Gastroesophageal sphincter (tissue), 4 donors: ENCODE measurements at places on chromosomes 5 and 9.
A peak's percentile ranks its signal among the peaks of the same experiment; 100 is the strongest.

DNA sequence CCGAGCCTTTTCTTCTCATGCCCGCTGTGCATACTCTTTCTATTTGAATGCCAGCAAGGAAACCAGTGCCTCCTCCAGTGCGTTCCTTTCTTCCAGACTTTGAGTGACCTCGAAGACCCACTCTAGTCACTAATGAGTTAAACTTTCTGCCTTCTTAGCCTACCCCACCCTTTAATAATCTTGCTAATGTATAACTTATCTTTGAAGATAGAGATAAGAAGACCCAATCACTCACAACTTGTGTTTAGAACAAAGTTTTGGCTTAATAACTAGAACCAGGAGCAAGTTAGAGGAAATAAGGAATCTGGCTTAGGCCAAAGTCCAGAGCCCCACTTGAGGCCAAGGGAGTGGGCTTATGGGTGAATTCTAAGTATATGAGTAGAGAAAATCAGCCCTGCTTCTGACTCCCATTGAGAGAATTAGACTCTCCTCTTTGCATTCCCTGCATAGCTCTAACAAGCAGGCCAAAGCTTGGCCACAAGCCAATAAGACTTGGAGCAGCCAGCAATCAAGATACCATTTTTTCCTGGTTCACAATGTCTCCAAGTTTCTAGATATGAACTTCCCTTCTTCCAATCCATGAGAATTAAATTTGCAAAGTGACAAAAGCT, 181.5 kb upstream of the PIK3R1 start:
- peak; percentile 29 for ATAC-seq

GRCh38 chr5:1885404-1885755, 2.7 kb upstream of the IRX4 start:
- no peak for ATAC-seq

DNA sequence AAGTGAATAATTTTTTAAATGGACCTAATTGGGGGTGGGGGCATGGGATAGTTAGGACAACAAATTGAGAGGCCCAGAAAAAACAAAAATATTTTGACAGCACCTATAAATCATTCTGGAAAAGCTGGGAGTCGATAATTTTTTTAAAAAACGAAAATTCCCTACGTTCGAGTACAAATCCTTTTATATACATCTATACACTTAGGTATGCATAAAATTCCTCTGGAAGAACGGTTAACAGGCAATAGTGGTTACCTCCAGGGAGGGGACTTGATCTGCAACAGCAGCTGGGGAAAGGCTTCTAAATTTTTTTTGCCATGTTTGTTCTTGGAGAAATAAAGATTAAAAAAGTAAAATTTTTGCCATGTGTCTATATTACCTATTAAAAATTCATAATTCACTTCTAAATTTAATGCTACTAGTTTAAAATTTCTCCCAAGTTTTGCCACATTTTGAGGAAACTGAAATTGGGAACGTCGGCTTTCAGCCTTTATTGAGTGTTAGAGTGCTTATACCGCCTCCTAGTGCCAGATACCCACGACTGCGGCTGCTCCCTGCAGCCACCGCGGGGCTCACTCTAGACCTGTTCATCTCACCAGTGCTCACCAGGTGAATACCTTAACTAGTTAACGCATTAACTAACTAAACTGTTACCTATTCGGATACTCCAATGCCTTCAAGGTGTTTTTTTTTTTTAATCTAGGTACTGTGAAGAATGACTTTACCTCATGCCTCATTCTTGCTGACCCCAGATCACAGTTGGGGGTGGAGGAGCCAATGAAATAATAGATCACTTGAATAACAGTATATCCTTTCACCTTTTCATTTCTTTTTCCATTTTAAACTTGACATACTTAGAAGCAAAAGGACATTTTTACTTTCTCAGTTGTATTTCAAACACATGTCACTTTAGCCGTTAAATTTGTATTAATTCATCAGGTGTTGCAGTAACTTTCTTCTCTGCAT, 1.8 kb upstream of the BHMT start:
- ATAC-seq: no peak

- ATAC-seq: no peak
Observed at GRCh38 chr9:84974855-84975254, 305.3 kb downstream of the NTRK2 start.

DNA sequence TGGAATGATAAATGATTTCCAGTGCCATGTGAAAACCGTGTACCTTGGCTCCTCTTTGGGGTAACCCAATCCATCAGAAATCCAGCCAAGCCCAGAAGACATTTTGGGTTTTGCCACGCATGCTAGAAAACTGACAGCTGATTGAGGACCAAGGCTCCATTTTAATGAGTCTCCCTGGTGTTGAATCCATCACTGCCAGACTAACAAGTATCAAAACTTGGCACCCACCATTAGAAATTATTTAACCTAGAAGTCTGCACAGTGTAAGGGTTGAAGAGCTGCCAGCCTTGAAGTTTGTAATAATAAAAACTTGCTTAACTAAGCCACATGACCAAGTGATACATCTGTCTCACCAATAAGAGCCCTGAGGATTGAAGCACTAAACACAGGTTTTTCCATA, 369.9 kb downstream of the DNAH5 start:
- no peak for ATAC-seq

GRCh38 chr5:23466401-23466912, 41.0 kb upstream of the PRDM9 start:
- no peak for ATAC-seq

GRCh38 chr5:78718824-78719223, 70.3 kb upstream of the LHFPL2 start:
- ATAC-seq: no peak

- ATAC-seq: no peak
Observed at GRCh38 chr5:53039855-53040254, 50.7 kb downstream of the ITGA2 start.

- ATAC-seq: no peak
Observed at GRCh38 chr5:53095217-53095616, 14.3 kb downstream of the MOCS2 start.

- no peak for ATAC-seq
Observed at GRCh38 chr5:109674596-109674995, 15.1 kb upstream of the MAN2A1 start.

- ATAC-seq: no peak
Observed at GRCh38 chr9:133032171-133032570, 1.4 kb downstream of the GTF3C5 start.

- no peak for ATAC-seq
Observed at GRCh38 chr5:132310141-132310834, 16.1 kb downstream of the SLC22A4 start.

DNA sequence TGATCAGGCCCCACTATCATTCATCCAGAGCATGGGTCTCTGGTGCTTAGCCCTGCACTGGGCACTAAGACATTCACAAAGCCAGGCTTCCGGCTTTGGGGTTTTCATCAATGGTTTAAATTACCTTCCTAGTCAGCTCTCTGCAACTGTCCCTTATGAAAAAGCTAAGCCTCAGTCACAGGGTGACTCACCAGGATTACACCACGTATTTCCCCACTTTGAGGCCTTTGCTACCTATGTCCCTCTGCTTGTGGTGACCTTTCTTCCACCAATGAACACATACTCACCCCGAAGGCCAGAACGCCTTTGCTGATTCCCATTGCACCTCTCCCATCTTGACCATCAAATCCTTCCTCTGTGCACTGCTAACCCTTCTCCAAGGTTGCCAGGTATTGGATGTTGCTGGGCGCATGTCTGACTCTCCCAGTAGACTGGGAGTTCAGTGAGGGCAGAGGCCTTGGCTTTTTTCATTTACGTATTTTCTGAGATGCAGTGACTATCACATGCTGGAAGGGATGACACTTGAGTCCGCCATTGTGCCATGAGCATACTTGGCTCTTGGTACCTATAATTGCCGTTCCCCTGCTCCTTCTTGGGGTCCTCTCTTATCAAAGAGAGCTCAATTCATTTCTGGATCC, 58.7 kb upstream of the TNFSF8 start:
- no peak for ATAC-seq

- ATAC-seq: no peak
Observed at GRCh38 chr9:114836769-114837168, 30.9 kb upstream of the TNFSF15 start.

GRCh38 chr5:75623846-75624245, 12.6 kb downstream of the ANKDD1B start:
- ATAC-seq: no peak

DNA sequence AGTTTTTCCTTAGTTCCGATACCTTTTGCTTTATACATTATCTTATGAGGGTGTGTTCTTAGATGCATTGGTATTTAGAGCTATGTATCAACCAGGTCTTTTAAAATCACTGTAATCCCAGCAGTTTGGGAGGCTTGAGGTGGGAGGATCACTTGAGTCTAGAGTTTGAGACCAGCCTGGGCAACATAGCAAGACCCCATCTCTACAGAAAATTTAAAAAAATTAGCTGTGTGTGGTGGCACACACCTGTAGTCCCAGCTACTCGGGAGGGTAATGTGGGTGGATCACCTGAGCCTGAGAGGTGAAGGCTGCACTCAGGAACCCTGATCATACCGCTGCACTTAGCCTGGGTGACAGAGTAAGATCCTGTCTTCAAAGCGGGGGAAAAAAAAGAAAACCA, 15.1 kb downstream of the SPIN1 start:
- ATAC-seq: no peak

- ATAC-seq: no peak
Observed at GRCh38 chr9:105355781-105356180, 92.1 kb upstream of the FSD1L start.

DNA sequence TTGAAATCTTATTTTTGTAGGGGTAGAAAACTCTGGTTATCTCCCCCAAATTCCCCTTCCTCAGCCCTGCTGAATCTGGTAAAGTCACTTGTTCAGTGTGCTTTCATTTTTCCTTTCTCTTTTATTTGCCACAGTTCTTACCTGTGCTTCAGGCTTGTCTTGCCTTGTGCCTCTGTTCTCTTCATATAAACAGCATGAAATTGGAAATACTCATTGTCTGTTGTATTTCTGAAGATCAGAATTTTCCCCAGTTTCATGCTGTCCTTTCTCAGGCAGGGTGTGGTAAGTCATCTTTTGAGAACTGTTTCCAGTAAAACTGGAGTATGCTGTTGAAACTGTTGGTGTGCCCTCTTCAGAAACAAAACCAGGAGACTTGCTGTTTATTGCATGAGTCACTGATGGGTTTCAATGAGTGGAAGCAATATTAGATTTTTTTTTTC, 7.0 kb downstream of the PAM start:
- ATAC-seq: no peak

GRCh38 chr5:80958616-80959015, 1.5 kb upstream of the RASGRF2 start:
- no peak for ATAC-seq

- no peak for ATAC-seq
Observed at GRCh38 chr9:78462611-78463010, 165.7 kb downstream of the PSAT1 start.

- ATAC-seq: no peak
Observed at GRCh38 chr5:173456751-173457171, 128.5 kb upstream of the STC2 start.

- ATAC-seq: no peak
Observed at GRCh38 chr5:133789428-133789827, 177.1 kb upstream of the FSTL4 start.

DNA sequence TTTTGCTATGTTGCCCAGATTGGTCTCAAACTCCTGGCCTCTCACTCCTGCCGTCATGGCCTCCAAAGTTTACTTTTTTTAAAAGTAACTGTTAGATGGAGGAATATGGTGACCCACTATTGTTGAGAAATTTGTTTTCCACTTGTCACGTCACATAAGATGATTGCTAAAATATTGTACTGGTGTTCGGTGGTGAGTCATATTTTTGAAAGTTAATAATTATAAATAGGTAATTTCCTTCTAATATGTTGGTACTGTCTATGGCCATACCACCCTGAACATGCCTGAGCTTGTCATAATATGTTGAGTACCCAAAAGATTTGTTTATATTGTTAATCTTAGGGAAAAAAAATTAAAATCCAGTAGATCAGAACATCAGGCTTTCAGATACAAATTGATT, 22.6 kb downstream of the RMI1 start:
- no peak for ATAC-seq

- ATAC-seq: no peak
Observed at GRCh38 chr5:88230546-88231066, 38.0 kb downstream of the TMEM161B start.

DNA sequence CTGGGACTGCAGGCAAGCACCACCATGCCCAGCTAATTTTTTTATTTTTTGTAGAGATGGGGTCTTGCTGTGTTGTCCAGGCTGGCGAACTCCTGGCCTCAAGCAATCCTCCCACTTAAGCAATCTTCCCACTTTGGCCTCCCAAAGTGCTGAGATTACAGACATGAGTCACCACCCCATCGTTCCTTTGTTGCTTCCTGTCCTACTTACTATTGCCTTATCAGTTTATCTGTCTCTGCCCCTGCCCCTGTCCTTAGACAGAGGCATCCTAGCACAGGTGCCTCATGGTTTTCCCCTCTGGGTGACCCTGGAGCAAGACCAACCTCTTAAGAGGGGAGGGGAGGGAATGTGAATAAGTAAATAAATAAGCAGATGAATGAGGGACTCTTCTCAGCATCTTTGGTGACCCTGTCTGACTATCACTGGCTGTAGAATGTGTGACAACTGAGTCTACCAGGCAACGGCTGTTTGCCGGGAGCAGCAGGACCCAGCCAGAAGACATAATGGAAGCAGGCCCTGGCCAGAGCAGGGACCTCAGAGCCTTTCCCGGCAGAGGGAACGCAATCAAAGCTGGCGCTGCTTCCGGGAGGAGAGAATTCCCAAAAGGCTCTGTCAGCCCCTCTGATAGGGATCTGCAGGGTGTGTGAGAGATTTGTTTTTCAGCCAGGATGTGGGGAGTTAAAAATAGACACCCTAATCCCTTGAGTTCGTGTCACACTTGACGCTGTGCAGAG, 43.8 kb upstream of the DAB2IP start:
- ATAC-seq: peak; percentile 26
